ENCODE measurements at places on chromosomes 2 and 18.

DNA sequence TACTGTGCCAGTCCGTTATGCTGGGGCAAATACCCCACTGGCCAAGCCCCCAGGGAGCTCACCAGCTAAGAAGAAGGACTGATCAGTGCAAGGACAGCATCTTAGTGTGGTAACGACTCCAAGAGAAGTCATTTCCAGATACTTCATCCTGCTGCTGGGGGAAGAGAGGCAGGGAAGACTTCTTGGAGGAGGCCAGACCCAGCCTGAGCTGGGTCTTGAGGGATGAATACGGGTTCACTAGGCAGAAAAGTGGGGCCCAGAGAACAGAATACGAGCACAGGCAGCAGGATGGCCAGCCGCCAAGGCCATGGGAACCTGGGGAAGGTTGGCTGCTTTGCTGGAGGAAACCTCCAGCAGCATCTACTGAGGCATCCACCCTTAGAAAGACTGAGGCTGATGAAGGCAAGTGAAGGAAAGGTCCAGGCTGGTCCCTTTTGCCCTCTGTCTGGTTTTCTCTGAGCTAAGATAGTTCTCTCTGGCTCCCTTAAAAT, 84.1 kb downstream of the GLI2 start:
- DNase-seq, result no peak

DNA sequence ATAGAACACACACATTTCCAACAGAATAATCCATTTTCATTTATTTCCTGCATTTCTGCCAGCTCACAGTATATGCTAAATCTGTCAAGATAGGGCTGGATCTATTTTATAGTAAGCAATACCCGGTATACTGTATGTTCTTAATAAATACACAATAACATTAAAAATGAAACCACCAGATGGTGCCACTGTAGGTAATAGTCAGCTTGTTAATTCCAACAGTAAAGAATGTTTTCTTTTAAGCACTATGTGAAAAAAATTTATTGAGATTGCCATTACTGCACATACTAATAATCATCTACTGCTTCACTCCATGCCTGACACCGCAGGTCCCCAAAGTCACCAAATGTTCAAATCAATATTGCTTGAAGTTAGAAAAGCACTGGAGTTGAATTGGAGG, 131.5 kb upstream of the PGAP1 start:
- DNase-seq, result no peak

- DNase-seq, result no peak
These were observed 318.8 kb upstream of the REV1 start for GRCh38 chr2:99808361-99809200.

- DNase-seq, result no peak
These were observed 54.7 kb upstream of the ID2 start for GRCh38 chr2:8627019-8627691.

DNA sequence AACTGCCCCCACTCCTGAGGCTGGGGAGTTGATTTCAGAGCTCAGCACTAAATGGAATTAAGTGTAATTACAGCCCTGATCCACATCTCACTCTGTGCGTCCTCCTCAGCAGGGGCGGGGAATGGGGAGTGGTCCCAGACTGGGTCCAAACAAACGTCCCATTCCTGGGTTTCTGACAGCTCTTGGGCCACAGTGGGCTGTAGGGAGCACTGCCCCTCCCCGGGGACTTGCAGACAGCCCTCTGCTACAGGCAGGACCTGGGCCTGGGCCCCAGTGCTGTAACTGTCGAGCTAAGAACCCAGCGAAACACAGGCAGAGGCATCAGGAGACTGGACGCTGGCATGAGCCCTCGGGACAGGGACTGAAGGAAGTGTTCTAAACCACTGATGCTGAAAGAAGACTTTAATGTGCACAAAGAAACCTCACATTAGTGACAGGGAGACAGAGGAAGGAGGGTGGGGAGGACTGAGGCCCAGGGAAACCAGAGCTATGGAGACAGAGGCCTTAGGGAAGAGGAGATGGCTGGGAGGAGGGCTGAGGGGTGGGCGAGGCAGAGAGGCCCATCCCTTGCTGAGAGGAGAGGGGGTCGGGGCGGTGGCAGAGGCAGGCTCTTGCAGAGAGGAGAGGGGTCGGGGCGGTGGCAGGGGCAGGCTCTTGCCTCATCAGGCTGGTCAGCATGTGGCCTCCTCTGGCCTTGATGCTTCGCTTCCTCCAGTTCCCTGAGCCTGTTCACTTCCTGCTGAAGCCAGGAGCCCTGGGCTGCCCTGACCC, 5.8 kb upstream of the SEMA4C start:
- DNase-seq, result no peak

DNA sequence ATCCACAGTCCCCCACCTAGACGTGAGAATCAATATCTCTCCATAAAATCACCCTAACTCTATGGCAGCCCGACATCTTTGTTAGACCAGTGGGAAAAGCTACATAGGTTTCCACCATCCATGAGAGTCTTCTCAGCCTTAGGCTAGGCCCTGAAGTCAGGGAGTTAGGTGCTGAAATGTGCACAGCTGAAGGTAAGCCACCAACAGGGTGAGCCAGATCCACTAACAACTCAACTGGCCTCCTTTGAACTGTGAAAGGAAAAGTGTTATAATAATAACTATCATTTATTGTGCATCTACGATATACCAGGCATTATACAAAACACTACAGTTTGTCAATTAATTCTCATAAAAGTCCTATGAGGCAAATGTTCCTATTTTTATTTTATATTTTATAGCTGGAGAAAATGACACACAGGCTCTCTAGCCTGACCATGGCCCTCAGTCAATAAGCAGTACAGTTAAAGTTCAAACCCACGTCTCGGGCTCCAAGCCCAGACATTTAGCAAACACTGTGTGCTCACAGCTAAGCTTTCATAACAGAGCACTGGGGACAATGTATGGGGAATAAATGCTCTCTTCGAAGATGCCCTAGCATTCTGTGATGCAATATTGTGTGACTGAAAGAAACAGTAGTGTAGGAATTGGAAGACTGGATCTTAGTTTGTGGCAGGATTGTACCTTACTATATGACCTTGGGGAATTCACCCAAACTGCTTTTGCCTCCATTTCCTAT, 11.2 kb upstream of the CYP27C1 start:
- no peak for DNase-seq

DNA sequence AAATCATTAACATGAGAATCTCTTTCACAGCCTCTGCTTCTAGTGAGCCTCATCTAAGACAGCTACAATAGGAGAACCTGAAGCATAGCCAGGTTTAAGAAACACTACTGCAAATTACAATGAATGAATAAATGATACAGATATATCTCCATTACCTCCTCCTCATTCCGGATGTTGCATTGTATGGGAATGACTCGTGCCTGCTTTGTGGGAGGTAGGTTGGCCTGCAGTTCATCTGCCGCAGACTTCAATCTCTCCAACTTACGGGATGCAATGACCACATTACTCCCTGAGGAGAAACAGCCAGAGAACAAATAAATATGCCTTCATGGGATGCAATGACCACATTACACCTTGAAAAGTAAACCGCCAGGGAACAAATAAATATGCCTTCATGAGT, 15.4 kb downstream of the PECR start:
- DNase-seq, result no peak

GRCh38 chr18:46950064-46950656, 32.8 kb downstream of the KATNAL2 start:
- no peak for DNase-seq

GRCh38 chr2:238285653-238286082, 2.7 kb downstream of the PER2 start:
- DNase-seq, result no peak
